Sigmoid colon (tissue), 7 donors: ENCODE measurements at places on chromosomes 1 and 21.

- H3K27ac ChIP-seq = no peak overlapping the region
- no peaks in the 10 kb centered on the region for H3K27me3 ChIP-seq
These were observed 181.6 kb downstream of the KIF26B start for GRCh38 chr1:245336149-245336983.

DNA sequence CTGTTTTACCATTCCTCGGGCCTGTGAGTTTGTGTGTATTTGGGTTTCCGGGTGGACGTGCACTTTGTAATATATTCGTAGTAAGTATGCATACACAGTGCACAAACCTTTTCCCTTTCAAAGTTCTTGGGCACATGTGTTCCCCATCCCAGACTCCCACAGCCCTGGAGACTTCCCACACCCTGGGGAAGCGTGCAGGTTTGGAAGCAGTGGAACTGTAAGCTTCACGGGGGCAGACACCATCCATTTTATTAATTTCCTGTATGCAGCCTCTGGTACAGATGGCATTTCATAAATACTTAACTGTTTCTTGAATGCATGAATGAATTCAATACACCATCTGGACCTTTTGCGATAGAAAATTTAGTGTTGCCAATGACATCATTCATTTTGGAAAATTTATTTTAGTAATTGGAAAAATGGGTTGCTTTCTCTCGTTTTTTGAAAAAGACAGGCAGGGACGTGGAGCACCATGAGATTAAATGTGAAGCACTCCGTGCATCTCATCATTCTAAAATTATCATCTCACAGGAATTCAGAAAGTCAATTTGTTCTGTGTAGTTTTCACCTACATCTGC lies 10.8 kb downstream of the ETS2 start:
- no peak for DNase-seq
- peaks cover 44% of the 10 kb centered on the region for H3K36me3 ChIP-seq
- no peaks in the 10 kb centered on the region for H3K27me3 ChIP-seq
- peaks cover 79% of the 10 kb centered on the region for H3K4me1 ChIP-seq

DNA sequence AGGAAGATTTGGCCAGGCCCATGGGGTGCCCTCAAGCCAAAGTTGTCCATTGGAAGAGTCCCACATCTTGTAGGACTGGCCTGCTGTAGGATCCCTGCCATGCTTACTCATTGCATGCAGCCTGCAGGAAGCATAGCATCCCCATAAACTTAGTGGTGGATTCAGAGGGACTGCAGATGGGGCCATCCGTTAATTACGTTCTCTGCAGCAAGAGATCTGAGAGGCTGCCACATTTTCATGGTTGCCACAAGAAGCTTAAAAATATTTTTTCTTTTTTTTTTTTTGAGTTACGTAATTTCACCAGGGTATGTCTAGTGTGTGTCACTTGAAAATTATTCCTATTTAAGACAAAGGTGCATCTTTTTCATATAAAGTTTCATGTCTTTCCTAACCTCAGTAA lies 329.7 kb upstream of the USP24 start:
- DNase-seq = no peak
- no peak overlapping the region for H3K4me3 ChIP-seq
- no peaks in the 10 kb centered on the region for H3K4me1 ChIP-seq
- H3K27me3 ChIP-seq = no peaks in the 10 kb centered on the region
- no peak overlapping the region for H3K27ac ChIP-seq
- H3K36me3 ChIP-seq = no peaks in the 10 kb centered on the region

DNA sequence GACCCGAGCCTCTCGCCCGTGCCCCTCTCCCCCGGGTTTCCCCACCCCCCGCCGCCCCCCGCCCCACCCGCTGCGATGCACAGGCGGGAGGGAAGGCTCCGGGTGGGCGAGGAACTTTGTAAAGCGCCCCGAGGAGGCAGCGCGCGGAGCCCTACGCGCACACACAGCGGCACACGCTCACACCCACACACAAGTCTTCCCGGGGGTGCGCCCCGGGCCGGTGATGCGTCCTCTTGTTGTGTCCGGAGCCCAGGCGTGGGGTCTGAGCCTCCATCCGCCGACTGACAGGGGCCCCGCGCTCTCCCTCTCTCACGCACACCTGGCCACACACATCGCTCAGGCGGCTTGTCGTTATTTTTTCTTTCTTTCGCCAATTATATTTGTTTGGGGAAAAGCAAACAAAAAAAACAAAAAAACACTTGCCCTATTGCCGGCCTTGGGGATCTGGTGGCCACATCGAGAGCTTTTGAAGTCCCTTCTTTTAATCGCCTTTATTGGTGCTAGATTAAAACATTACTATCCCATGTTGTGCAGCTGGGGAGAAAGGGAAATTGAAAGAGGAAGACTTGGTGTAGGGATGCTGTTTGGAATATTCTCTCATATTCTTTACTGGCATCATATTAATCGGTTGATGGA lies 770 bp downstream of the NTNG1 start:
- H3K4me1 ChIP-seq = peaks cover 21% of the 10 kb centered on the region
- H3K36me3 ChIP-seq = no peaks in the 10 kb centered on the region
- H3K27ac ChIP-seq = peak overlapping the region; percentile 49
- no peak for DNase-seq
- peak overlapping the region; percentile 73 for H3K4me3 ChIP-seq

- H3K27ac ChIP-seq = no peak overlapping the region
- H3K27me3 ChIP-seq = no peaks in the 10 kb centered on the region
- H3K4me3 ChIP-seq = no peak overlapping the region
- no peaks in the 10 kb centered on the region for H3K4me1 ChIP-seq
- H3K36me3 ChIP-seq = no peaks in the 10 kb centered on the region
- no peak for DNase-seq
These were observed 99.1 kb upstream of the DISP3 start for GRCh38 chr1:11379851-11380250.

DNA sequence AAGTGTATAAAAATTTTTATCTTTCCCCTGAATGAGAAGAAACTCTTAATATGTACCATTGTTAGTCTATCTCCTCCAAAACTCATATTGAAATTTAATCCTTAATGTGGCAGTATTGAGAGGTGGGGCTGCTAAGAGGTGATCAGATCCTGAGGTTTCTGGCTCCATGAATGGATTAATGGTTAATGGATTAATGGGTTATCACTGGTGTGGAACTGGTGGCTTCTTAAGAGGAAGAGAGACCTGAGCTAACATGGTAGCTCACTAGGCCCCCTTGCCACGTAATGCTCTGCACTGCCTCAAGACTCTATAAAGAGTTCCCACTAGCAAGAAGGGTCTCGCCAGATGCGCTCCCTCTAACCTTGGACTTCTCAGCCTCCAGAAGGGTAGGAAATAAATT lies 70.6 kb upstream of the ZBTB18 start:
- H3K27me3 ChIP-seq = no peaks in the 10 kb centered on the region
- no peaks in the 10 kb centered on the region for H3K36me3 ChIP-seq
- no peaks in the 10 kb centered on the region for H3K4me1 ChIP-seq
- H3K4me3 ChIP-seq = no peak overlapping the region

GRCh38 chr1:182035097-182035770 lies 26.3 kb downstream of the ZNF648 start:
- no peaks in the 10 kb centered on the region for H3K36me3 ChIP-seq
- no peak overlapping the region for H3K4me3 ChIP-seq
- H3K27ac ChIP-seq = no peak overlapping the region
- peaks cover 2% of the 10 kb centered on the region for H3K4me1 ChIP-seq
- H3K27me3 ChIP-seq = no peaks in the 10 kb centered on the region

GRCh38 chr1:228989676-228989991 lies 254.4 kb downstream of the RHOU start:
- no peaks in the 10 kb centered on the region for H3K27me3 ChIP-seq
- H3K27ac ChIP-seq = no peak overlapping the region

DNA sequence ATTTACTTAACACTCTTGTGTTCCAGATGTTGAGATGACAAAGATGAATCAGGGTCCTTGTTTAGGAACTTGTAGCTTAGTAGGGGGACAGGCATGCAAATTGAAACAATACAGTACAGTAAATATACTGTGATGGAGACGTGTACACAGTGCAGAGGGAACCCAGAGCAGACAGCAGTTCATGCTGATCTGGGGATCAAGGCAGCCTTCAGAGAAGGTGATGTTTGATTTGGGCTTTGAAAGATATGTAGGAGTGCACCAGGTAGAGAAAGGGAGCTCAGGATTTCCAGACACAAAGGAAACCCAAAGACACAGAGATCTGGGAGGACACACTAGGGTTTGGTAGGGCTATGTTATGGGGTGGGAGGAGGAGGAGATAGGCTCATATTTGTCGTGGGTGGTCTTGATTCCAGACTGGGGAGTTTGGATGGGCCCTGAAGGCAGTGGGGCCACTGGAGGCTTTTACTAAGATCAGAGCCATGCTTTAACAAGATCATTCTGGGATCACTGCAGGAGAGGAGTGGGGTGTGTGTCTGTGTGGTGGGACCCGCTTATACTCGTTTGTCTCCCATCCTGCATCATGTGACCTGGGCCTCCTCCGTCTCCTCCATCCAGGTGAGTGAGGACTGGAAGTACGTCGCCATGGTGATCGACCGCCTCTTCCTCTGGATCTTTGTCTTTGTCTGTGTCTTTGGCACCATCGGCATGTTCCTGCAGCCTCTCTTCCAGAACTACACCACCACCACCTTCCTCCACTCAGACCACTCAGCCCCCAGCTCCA lies 7.8 kb downstream of the CHRNB2 start:
- no peak overlapping the region for H3K27ac ChIP-seq
- H3K36me3 ChIP-seq = no peaks in the 10 kb centered on the region
- H3K4me1 ChIP-seq = no peaks in the 10 kb centered on the region
- H3K27me3 ChIP-seq = no peaks in the 10 kb centered on the region
- DNase-seq = no peak

- no peak for DNase-seq
- H3K27ac ChIP-seq = no peak overlapping the region
- no peak overlapping the region for H3K4me3 ChIP-seq
These were observed 335.7 kb upstream of the GREM2 start for GRCh38 chr1:240947438-240948224.

DNA sequence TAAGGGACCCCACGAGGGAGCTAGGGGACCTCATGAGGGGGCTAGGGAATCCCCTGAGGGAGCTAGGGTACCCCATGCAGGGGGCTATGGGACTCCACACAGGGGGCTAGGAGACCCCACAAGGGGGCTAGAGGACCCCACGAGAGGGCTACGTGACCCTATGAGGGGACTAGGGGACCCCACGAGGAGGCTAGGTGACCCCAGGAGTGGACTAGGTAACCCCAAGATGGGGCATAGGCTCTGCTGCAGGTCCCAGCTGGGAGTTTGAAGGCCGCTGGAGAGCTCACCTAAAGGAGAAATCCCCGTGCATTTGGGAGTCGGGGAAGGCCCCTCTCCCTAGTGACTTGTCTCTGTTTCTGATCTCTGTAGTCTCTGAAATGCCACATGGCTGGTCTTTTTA lies 50.0 kb upstream of the DMRTB1 start:
- no peak overlapping the region for H3K27ac ChIP-seq
- DNase-seq = peak; percentile 41
- H3K27me3 ChIP-seq = peaks cover 5% of the 10 kb centered on the region
- H3K36me3 ChIP-seq = no peaks in the 10 kb centered on the region

DNA sequence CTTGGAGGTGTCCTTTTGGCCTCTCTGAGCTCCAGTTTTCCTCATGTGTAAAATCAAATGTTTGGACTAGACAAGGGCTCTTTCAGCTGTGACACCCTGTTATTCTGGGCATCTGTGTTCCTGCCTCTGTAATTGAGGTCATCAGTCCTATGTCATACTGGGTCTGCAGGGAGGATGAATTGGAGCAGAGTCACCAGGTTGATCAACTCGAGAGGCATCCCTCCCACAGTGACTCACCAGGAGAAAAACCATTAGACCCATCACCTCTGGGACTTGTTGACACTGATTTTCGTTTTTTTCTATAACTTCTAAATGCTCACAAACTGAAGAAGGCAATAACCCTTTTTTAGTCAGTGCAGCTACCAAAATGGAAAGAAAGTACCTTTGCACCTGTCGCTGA lies 82.2 kb downstream of the ST6GALNAC5 start:
- H3K4me1 ChIP-seq = no peaks in the 10 kb centered on the region
- H3K27me3 ChIP-seq = no peaks in the 10 kb centered on the region
- H3K4me3 ChIP-seq = no peak overlapping the region
- no peaks in the 10 kb centered on the region for H3K36me3 ChIP-seq
- H3K27ac ChIP-seq = no peak overlapping the region

GRCh38 chr1:34083974-34084373 lies 81.1 kb downstream of the CSMD2 start:
- no peaks in the 10 kb centered on the region for H3K4me1 ChIP-seq
- no peak for DNase-seq
- H3K4me3 ChIP-seq = no peak overlapping the region
